D721Med (cell line): ENCODE measurements at places on chromosomes 12 and 14.

DNA sequence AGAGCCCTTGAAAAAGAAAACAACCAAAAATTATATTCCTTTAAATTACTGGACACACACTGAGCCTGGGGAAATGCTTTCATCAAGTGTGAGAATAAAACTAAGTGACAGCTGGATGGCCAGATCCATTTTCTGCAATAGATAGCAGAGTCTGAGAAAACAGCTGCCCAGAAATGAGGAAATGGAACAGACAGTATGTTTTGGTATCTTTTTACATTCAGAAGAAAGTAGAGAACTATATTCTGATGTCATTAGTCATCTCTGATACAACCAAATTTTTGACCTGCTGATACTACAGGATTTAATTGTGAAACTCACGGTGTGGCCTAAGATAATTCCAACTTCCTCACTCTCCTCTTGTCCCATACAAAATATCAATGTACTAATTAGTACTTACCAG is 78.2 kb downstream of the HMGA2 start:
- DNase-seq, result no peak

- DNase-seq, result no peak
Observed at GRCh38 chr12:107491856-107492255, 193.7 kb upstream of the PWP1 start.

- no peak for DNase-seq
Observed at GRCh38 chr12:57604992-57605810, 577 bp downstream of the DTX3 start.

DNA sequence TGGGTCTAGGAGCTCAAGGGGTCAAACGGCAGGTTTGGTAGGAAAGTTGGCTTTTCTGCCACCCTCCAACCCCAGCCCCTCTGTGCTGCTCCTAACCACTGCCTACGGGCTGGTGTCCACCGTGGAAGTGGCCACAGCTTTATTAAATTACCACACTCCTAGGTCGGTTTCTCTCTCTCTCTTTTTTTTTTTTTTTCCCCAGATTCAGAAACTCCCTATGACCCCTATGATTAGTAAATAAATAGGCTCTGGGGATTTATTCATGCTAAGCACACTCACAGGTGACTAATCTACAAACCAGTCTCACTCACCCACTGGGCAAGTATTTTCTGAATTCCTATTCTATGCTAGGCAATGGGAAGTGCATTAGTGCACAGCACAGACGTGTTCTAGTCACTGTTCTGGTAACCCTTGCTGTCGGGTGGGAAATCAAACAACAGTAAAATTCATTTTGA is 8.7 kb upstream of the DDX47 start:
- no peak for DNase-seq

DNA sequence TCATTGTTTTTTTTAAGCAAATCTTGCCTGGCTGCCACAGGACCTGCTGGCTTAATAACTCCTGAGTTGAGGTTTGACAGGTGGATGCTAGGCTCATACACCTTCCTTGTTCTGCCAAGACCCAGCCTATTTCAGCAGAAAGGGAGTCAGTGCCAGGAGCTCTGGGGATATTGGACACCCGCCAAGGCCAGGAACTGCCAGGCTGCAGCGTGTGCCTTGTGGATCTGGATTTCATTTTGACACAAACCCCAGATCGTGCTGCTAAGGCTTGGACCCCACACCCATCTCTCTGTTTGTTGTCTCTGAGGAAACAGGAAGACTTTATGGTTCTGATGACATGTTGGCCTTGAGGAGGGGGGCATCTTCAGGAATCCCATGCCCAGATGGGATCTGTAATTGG is 44.4 kb upstream of the PRIMA1 start:
- no peak for DNase-seq

DNA sequence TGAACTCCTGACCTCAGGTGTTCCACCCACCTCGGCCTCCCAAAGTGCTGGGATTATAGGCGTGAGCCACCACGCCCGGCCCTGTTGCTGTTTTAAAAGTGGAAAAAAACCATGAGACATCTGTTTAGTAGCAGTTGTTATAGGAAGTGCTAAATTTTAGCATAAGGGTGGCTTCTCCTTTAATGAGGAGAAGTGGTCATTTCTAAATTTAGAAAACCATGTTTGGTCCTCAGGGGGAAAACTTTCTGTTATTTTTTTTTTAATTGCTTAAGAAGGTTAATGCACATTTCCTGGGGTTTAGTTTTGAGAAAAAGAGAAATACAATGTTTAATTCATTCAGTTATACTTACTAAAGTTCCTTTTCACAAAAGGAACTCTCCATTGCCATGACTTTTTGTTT is 102.1 kb downstream of the MYRFL start:
- DNase-seq, result no peak
